Right renal pelvis (tissue), 4 donors: ENCODE measurements at places on chromosomes 13 and 19. TPM values are rescaled to one million over a fixed set of nuclear protein-coding genes. Genes with fewer than 3 reads are reported as not detected.

CYP2A7 gene
- polyA plus RNA-seq, result not detected

FGF22 gene
- 0.73 TPM for polyA plus RNA-seq

CD177 gene
- not detected for polyA plus RNA-seq

IZUMO4 gene
- 7.1 TPM for polyA plus RNA-seq

GPR18 gene
- polyA plus RNA-seq, result 0.31 TPM

AMH gene
- polyA plus RNA-seq, result 2.2 TPM

CLDND2 gene
- 1.6 TPM for polyA plus RNA-seq

HRC gene
- polyA plus RNA-seq, result 29.6 TPM

CASP14 gene
- not detected for polyA plus RNA-seq

VSTM2B gene
- 0.51 TPM for polyA plus RNA-seq

LHB gene
- polyA plus RNA-seq, result not detected

SLAIN1 gene
- polyA plus RNA-seq, result 22.4 TPM

ZNF880 gene
- polyA plus RNA-seq, result 27.7 TPM

PRR36 gene
- 8.9 TPM for polyA plus RNA-seq

NDFIP2 gene
- 65.8 TPM for polyA plus RNA-seq

JAK3 gene
- 3.3 TPM for polyA plus RNA-seq

IZUMO1 gene
- 0.36 TPM for polyA plus RNA-seq

SERP2 gene
- polyA plus RNA-seq, result 10.3 TPM

DMWD gene
- 28.5 TPM for polyA plus RNA-seq

HSD11B1L gene
- 9.1 TPM for polyA plus RNA-seq

KRI1 gene
- 32.7 TPM for polyA plus RNA-seq

TRPC4 gene
- polyA plus RNA-seq, result 4.6 TPM

TTC9B gene
- polyA plus RNA-seq, result not detected

DENND1C gene
- 39.4 TPM for polyA plus RNA-seq

HCST gene
- 3.2 TPM for polyA plus RNA-seq

UBAC2 gene
- 113 TPM for polyA plus RNA-seq

SULT2A1 gene
- polyA plus RNA-seq, result not detected

RCBTB1 gene
- polyA plus RNA-seq, result 47.1 TPM

RFPL4A gene
- polyA plus RNA-seq, result not detected

TSKS gene
- 0.38 TPM for polyA plus RNA-seq

GRAMD1A gene
- 48.4 TPM for polyA plus RNA-seq

CELF5 gene
- 0.63 TPM for polyA plus RNA-seq

ETV2 gene
- 1.8 TPM for polyA plus RNA-seq

LATS2 gene
- polyA plus RNA-seq, result 29.6 TPM

TUBA3C gene
- not detected for polyA plus RNA-seq

ZNF576 gene
- 16.7 TPM for polyA plus RNA-seq

NLRP4 gene
- not detected for polyA plus RNA-seq

CNN1 gene
- polyA plus RNA-seq, result 3.1 TPM

LRRC8E gene
- polyA plus RNA-seq, result 2.9 TPM

CEACAM8 gene
- polyA plus RNA-seq, result 0.08 TPM

C13orf42 gene
- 0.66 TPM for polyA plus RNA-seq

WDR88 gene
- 0.83 TPM for polyA plus RNA-seq
